AG04449 (cell line): ENCODE measurements at places on chromosomes 3 and 15.

DNA sequence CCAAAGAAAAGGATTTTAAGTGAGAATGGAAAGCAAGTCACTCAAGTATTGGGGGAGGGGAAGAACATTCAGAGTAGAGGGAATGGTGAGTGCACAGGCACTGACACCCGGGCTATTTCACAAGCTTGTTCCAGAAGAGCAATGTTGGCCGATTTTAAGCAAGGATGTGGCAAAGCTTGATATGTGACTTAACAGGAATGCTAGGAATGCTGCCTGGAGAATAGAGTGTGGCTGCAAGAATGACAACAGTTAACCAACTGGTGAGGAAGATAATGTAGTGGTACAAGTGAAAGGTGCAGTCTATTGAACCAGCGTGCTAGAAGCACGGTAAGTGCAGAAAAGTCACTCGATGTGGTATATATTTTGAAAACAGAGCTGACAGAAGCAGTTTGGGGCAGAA, 6.2 kb upstream of the CCDC80 start:
- DNase-seq: peak; percentile 86

- peak; percentile 14 for DNase-seq
Observed at GRCh38 chr15:101813803-101814534, 2.0 kb downstream of the OR4F15 start.

DNA sequence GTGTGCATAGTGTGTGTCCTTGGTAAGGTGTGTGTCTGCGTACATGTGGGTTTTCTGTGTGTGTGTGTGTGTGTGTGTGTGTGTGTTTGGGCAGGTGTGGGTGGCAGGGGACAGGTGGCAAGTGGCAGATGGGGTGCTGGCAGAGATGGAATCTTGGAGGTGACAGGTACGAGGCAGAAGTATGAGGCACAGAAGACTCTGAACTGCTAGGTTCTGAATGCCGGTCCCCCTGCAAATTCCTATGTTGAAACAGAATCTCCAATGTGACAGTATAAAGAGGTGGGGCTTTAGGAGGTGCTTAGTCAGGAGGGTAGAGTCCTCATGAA, 29.8 kb downstream of the SRPRB start:
- no peak for DNase-seq

DNA sequence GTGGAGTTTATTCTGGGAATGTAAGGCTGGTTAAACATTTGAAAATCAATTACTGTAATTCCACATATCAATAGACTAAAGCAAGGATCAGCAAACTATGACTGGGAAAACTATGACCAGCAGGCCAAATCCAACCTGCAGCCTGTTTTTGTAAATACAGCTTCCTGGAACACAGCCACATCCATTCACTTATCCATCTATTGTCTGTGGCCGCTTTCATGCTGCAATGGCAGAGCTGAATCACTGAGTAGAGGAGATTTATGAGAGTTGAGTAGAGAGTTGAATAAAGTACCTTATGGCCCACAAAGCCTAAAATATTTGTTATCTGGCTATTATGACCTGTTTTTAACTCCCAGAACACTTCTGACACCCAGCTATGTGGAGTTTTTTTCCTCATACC, 12.2 kb downstream of the MYLK start:
- no peak for DNase-seq

DNA sequence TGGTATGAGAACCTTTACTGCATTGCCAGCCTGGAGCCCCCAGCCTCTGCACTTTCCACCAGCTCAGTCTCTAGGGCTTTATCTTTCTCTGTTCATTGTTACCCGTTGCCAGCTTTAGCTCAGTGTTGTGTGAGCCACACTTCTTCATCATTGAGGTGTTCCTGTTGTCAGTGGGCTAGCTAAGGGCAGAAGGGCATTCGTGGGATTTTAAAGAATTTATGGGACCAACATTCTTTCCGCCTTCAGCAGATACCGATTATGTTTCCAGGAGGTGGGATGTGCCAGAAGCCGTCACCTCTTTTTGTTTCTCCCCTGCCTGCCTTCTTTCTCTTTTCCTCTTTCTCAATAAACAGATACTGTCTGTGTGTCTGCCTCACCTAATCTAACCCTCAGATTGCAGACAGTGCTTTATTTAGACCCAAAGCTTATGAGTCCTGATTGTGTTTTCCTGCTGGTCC, 64.5 kb downstream of the PGPEP1L start:
- no peak for DNase-seq

- DNase-seq: no peak
Observed at GRCh38 chr3:78235841-78236240, 1195.9 kb downstream of the ROBO2 start.

DNA sequence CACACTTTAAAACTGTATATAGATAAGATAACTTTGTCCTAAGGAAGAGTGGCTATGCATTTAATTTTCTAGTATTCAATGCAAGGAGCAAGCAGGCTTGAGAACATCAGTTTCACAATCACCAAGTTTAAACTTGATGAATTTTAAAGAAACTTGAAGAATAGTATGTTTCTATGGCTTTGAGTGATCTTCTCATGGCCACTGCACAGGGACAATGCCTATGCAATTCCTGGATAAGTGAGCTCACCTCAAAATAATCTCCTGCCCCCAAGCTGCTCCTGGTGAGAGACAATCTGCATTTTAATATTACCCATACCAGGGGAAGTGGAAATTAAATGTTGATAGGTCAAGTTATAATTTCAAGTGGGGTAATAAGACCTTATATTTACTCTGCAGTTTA, 376.6 kb upstream of the CBLB start:
- DNase-seq: no peak

GRCh38 chr15:49415149-49415548, 7.9 kb upstream of the FGF7 start:
- DNase-seq: no peak
